ENCODE measurements at places on chromosomes 2 and 18.

GRCh38 chr2:211766689-211767088 lies 771.9 kb downstream of the ERBB4 start:
- no peak for DNase-seq

DNA sequence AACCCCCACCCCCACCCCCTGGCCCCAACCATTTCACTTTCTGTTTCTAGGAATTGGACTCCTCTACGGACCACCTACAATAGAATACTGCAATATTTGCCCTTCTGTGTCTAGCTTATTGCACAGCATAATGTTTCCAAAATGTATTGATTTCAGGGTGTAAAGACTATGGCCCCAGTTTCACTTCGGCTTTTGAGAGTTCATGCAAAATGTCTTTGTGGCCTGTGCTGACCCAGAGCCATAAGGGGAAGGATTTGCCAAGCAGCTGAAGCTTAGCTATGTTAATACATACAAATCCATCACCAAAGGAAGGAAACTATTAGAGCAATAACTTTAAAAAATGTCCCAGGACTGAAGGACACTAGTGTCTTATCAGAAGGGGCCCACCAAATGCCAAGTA lies 11.2 kb upstream of the ATP9B start:
- no peak for DNase-seq

DNA sequence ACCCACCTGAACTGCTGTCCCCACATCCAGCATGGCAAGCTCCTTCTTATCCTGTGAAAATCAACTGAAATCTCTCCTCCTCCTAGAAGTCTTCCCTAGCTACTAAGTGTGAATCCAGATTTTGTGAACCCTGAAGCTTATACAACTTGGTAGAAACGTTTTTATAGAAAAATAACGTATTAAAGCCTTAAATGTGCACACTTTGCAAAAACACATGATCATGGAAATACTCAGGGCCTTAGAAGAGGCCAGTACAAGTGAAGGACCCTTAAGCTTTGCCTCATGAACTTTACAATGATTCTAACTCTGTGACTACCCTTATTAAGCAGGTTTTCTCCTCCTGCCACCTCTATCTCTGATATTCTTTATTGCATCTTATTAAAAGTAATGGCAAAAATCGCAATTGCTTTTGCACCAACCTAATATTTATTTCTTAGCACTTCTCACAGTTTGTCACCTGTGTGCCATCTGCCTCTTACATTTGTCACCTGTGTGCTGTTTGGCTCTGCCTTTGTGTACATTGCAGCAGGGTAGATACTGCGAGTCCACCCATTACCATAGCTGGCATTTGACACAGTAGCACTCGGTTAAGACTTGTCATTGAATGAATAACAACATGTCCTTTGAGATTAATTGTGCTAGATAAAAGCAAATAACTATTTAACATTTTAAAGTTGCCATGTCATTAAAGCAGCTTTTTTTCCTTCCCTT lies 42.2 kb downstream of the FRZB start:
- DNase-seq: no peak

- no peak for DNase-seq
Observed at GRCh38 chr2:236639461-236640235, 70.0 kb downstream of the ACKR3 start.

- DNase-seq: no peak
Observed at GRCh38 chr18:37948471-37948870, 382.9 kb upstream of the CELF4 start.

GRCh38 chr2:233184669-233185068 lies 66.8 kb upstream of the ATG16L1 start:
- no peak for DNase-seq
